Activated CD4-positive, CD25-positive, alpha-beta regulatory T cell treated with anti-CD3 and anti-CD28 coated beads, Interleukin-2, amount 50 U/mL, for 72 hours (primary cell): ENCODE measurements at places on chromosomes 3 and 15.

DNA sequence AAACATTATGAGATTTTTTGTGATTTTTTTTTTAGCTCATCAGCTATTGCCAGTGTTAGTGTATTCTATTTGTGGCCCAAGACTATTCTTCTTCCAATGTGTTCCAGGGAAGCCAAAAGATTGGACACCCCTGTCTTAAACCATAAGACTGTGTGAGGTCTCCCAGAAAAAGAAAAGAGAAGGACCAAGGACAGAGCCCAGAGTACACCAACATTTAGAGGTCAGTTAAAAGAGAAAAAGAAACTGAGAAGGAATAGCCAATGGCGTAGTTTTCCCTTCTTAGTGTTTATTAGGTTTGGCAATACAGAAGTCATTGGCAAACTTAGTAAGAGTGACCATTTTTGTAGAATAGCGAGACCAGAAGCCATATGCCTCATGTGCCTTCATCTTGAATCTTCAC, 36.1 kb upstream of the SLC25A36 start:
- DNase-seq: no peak

DNA sequence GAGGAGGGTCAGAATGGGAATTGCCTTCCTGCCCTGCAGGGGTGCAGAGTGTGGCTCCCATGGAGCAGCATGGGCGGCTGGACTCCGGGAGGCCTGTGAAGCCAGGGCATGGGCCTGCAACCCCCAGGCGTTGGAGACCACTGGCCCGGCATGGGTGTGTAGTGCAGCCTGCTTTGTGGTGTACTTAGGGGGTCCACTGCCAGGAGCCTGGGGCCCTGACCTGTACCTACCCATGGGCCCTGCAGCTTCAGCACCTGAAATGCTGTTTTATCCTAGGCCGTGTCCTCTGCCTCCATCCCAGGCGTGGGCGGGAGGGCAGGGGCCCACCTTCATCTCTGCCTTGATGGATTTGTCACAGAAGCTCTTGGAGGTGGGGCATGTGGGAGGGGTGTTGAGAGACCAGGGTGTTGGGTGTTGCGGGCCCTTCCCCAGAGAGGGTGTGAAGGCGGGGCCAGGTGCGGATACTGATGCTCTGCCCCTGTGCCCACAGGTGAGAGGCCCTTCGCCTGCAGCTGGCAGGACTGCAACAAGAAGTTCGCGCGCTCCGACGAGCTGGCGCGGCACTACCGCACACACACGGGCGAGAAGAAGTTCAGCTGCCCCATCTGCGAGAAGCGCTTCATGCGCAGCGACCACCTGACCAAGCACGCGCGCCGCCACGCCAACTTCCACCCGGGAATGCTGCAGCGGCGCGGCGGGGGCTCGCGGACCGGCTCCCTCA, 45.0 kb downstream of the KLF13 start:
- no peak for DNase-seq

DNA sequence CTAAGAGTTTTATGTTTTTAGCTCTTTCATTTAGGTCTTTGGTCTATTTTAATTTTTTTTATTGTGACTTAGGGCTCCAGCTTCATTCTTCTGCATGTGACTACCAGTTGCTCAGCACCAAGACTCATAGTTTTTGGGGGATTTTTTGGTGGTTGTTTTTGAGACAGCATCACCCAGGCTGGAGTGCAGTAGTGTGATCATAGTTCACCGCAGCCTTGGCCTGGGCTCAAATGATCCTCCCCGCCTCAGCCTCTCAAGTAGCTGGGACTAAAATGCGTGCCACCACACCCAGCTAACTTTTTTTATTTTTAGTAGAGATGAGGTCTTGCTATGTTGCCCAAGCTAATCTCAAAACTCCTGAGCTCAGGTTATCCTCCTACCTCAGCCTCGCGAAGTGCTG, 19.4 kb downstream of the CDV3 start:
- DNase-seq: no peak

GRCh38 chr3:110731148-110731547, 340.5 kb upstream of the NECTIN3 start:
- no peak for DNase-seq

- no peak for DNase-seq
Observed at GRCh38 chr3:170524073-170524472, 61.8 kb downstream of the SLC7A14 start.

DNA sequence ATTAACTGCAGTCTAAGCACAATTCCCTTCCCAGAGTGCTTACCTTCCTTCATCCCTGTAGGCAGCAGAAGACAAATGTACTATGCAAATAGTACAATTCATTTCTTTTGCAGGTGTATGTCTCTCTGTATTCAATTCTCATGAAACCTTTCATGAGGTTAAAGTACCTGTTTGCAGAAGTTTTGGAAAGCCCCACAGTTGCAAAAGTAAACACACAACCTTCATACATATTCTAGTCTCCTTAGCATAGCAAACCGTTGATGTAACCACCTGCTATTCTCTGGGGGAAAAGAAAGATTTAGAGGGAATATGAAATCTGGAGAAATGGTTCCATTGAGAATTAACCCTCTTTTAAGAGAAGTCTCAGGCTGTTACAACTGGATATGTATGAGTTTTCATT, 200.3 kb upstream of the SUCLG2 start:
- DNase-seq: no peak

DNA sequence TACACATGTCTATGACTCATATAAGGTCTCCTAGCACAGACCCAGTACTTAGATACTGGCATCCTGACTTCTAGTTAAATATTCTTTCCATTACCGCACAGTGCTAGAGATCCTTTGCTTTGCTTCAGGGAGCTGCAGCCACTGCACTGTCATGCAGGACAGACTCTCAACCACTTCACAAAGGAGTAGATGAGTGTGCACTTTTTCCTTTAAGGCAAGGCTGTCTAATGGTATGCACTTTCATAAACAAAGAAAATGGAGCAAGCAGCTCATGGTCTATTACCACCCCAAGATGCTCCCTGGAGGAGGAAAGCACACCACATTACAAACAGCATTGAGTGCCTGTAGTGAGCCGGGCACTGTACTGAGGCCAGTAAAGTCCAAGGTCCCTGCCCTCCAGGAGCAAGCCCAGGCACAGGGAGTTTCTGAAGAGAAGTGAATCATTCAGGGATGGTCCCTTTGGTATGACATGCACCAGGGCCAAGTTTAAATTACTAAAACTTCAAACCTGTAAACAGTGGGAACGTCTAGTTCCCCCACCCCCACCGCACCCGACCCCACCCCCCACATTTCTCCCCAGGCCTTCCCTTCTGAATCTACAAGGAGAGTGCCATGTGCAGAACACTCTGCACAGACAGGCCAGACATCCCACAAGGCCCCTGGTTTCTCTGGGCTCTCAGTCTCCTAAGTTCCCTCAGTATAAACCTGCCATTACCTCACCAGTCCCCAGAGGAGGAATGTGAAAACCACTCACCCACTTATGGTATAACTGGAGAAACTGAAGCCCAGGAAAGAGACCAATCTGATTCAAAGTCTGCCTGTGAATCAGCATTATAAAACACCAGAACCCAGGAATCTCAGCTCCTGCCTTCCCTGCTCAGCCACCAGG, 107.8 kb upstream of the BCL6 start:
- DNase-seq: no peak

DNA sequence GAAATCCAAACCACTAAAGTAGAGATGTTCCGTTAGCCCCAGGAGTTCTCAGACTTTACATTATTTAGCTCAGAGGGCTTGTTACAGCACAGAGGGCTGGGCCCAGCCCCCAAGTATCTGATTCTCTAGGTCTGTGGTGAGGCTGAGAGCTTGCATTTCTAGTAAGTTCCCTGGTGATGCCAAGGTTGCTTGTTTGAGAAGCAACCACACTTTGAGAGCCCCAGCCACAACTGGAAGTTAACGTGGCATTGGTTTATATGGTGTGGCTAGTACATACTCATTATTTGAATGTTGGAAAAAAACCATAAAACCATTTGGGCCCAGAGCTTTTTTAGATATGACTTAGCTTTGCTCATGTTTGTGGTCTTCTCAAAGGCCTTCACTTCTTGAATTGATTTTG, 35.9 kb downstream of the PRR23E start:
- DNase-seq: no peak

GRCh38 chr3:4977001-4977852, 2.0 kb upstream of the BHLHE40 start:
- peak; percentile 70 for DNase-seq
